ENCODE measurements at places on chromosomes 12 and 14.

GRCh38 chr14:99684410-99684934 is 374 bp downstream of the CYP46A1 start:
- peaks cover 11% of the 10 kb centered on the region for H3K4me1 ChIP-seq
- peak overlapping the region; percentile 73 for H3K4me3 ChIP-seq
- H3K27me3 ChIP-seq: peaks cover 43% of the 10 kb centered on the region
- peak; percentile 37 for DNase-seq
- H3K27ac ChIP-seq: no peak overlapping the region

GRCh38 chr14:35261774-35262173 is 30.4 kb upstream of the PSMA6 start:
- DNase-seq: peak; percentile 17
- no peak overlapping the region for H3K4me3 ChIP-seq
- no peaks in the 10 kb centered on the region for H3K27me3 ChIP-seq
- H3K4me1 ChIP-seq: no peaks in the 10 kb centered on the region
- H3K36me3 ChIP-seq: no peaks in the 10 kb centered on the region

- peaks cover 20% of the 10 kb centered on the region for H3K36me3 ChIP-seq
- no peak overlapping the region for H3K4me3 ChIP-seq
- peaks cover 6% of the 10 kb centered on the region for H3K4me1 ChIP-seq
- H3K27me3 ChIP-seq: no peaks in the 10 kb centered on the region
- DNase-seq: no peak
- H3K27ac ChIP-seq: no peak overlapping the region
Observed at GRCh38 chr12:55938826-55939501, 8.0 kb downstream of the DGKA start.

DNA sequence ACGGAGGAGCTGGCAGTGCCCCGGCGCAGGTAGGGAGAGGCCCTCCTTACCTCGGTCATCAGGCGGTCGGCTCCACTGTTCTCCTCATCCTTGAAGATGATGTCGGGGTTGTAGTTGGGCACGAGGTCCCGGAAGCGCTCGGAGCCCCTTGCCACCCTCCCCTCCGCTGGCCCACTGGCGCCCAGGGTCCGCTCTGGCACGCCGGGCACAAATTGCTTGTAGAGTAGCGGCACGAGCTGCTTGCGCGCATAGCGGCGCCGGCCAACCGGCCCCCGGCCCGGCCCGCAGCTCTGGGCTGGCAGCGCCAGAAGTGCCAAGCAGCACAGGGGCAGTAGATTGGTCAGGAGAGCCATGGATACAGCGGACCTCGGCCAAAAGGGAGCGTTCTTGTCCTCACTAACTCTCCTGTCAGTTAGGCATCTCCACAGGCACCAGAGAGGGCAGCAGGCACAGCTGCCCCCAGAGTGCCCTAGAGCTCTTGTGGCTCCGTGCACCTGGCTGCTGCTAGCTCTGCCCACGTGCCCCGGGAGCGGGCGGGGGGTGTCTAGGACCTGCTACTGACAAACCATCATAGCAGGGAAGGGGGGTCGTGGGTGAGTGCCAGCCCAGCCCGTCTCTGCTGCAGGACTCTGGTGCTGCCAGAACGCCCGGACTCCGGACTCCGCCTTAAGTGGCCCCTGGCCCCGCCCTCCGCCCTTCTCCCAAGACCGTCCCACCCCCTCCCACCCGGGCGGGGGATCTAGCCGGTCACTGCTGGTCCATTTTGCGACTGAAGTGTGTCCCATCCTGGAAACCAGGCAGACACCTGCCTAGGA is at the start of gene DHH:
Gene DHH, minus strand, starts transcription at position 642 of the 815 bp plus-strand sequence. Its CDS starts 289 bp downstream, at position 353.
- H3K4me1 ChIP-seq: peaks cover 33% of the 10 kb centered on the region
- no peak within 1 kb of the TSS for H3K27ac ChIP-seq
- peak; percentile 21 for DNase-seq
- H3K36me3 ChIP-seq: peaks cover 17% of the 10 kb centered on the region
- peaks cover 64% of the 10 kb centered on the region for H3K27me3 ChIP-seq
- peak within 1 kb of the TSS; percentile 16 for H3K4me3 ChIP-seq

DNA sequence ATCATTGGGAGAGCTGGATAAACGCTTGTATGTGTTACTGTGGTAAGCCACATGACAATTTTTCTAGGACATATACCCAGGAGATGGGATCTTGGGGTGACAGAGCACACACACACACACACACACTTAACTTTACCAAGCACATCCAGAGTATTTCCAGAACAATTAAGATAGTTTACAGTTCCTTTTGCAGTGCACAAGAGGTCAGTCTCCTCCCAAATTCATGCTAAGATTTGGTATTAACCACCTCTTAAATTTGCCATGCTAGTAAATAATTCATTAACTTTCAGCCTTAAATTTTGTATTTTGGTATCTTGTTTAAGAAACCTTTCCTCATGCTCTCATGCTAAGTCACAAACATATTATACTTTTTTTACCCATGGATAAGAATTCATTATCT is 33.9 kb upstream of the LIMA1 start:
- no peak for DNase-seq
- no peak overlapping the region for H3K4me3 ChIP-seq
- no peaks in the 10 kb centered on the region for H3K36me3 ChIP-seq
- H3K27ac ChIP-seq: no peak overlapping the region

DNA sequence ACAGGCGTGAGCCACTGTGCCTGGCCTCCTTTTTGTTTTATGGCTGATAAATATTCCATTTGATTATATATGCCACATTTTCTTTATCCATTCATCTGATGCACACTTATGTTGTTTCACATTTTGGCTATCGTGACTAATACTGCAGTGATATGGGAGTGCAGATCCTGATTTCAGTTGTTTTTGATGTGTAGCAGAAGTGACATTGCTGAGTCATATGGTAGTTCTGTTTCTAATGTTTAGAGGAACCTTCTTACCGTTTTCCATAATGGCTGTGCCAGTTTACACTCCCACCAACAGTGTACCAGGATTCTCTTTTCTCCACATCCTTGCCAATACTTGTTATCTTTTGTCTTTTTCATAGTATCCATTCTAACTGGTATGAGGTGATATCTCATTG is 235.9 kb downstream of the ERC1 start:
- H3K27ac ChIP-seq: no peak overlapping the region
- no peaks in the 10 kb centered on the region for H3K27me3 ChIP-seq
- H3K4me3 ChIP-seq: no peak overlapping the region
- no peaks in the 10 kb centered on the region for H3K4me1 ChIP-seq
- DNase-seq: no peak
- no peaks in the 10 kb centered on the region for H3K36me3 ChIP-seq

DNA sequence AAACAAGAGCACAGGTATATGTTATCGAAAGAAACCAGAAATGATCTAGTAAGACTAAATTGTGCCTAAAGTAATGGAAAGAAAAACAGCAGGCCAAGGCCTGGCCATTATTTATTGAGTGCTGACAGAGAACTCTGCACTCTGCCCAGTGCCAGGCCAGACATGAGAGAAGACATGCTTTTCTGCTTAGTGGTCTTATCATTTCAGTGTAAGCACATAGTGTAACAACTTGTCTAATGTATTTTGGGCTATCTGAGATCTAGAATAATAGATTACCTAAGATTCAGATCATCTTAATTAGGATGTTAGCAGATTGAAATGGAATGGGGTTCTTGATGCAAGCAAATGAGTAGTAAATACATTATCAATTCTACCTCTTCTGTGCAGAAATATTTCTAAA is 278.3 kb downstream of the AKAP6 start:
- H3K36me3 ChIP-seq: no peaks in the 10 kb centered on the region
- H3K27me3 ChIP-seq: no peaks in the 10 kb centered on the region
- H3K27ac ChIP-seq: no peak overlapping the region
- peaks cover 3% of the 10 kb centered on the region for H3K4me1 ChIP-seq
- DNase-seq: no peak

DNA sequence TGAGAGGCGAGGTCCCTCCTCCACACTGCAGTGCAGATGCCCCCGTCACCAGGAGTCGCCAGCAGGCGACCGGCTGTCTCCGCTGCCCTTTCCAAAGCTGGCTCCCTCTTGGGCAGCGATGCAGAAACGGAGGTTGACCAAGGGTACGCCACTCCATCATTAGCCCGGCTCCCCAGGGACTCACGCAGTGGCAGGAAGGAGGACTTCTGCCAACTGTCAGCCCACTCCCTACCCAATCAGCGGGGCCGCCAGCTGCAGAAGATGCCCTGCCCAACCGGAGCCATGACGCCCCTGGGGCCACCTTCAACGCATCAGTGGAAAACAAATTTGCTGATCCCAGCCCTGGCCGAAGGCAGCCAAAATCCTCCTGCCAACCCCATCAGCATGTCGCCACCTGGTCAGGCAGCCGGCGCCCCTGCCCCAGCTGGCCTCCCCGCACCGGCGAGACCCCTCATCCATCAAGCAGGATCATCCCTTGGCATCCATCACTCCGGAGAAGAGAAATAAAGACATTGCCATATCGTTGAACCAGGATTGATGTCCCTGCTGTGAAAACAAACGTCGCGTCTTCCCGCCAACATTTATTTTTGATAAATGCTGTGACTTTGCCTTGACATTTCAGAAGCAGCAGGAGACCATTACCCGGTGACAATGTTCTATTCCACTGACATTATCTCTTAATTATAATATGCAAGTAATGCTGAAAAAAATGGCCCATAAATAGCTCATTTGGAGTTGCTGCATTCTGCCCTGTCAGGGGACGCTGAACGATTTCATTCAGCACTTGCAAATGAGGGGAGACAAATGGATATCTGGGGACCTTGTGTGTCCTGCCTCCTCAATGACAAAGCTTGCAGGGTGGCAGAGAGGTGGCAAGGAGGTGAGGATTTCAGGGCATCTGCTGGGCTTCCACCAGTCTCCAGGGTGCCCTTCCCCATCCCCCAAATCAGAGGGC is 105.1 kb downstream of the SCARB1 start:
- H3K4me1 ChIP-seq: peaks cover 40% of the 10 kb centered on the region
- H3K27me3 ChIP-seq: peaks cover 27% of the 10 kb centered on the region
- H3K36me3 ChIP-seq: no peaks in the 10 kb centered on the region
- no peak overlapping the region for H3K4me3 ChIP-seq

- peaks cover 5% of the 10 kb centered on the region for H3K4me1 ChIP-seq
- no peaks in the 10 kb centered on the region for H3K27me3 ChIP-seq
- H3K27ac ChIP-seq: no peak overlapping the region
- no peaks in the 10 kb centered on the region for H3K36me3 ChIP-seq
Observed at GRCh38 chr14:92480856-92481255, 32.7 kb upstream of the RIN3 start.

DNA sequence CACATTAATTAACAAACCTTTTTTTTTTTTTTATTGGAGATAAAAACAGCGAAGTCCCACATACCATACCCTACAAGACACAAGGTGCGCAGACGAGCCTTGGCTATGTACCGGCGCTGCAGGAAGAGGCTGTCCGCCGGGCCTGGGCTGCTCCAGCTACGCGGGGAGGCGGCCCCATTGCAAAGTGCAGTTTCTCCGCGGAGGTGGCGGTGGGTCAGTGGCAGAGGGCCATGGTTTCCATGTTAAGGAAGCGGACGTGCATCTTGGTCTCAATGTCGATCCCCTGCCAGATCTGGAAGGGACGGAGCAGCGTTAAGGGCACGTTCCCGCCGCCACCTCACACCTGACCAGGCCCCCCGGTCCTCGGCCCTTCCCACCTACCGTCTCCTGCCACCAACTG is 60.3 kb downstream of the TESC start:
- no peak overlapping the region for H3K4me3 ChIP-seq
- H3K36me3 ChIP-seq: no peaks in the 10 kb centered on the region
- H3K27me3 ChIP-seq: peaks cover 50% of the 10 kb centered on the region
- peaks cover 5% of the 10 kb centered on the region for H3K4me1 ChIP-seq

DNA sequence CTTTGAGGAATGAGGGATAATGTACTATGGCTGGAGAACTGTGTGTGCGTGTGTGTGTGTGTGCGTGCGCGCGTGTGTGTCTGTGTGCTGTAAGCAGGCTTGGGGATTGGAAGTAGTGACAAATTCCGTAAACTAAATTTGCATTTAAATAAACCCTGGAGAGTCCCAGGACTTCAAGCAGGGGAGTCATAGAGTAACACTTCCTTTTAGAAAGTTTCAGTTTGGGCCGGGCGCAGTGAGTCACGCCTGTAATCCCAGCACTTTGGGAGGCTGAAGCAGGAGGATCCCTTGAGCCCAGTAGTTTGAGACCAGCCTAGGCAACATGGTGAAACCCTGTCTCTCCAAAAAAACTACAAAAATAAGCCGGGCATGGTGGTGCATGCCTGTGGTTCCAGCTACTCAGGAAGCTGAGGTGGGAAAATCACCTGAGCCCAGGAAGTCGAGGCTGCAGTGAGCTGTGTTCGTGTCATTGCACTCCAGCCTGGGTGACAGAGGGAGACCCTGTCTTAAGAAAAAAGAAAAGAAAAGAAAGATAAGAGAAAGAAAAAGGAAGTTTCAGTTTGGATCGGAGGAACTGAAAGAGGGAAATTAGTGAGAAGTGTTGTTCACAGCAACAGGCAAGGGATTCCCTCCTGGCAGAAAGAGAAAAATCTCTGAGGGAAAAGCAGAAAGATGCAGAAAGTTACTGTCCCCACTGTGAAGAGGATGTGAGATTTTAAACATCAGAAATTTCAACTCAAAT is 222.7 kb upstream of the SOX5 start:
- no peaks in the 10 kb centered on the region for H3K4me1 ChIP-seq
- no peaks in the 10 kb centered on the region for H3K27me3 ChIP-seq
- no peak for DNase-seq

DNA sequence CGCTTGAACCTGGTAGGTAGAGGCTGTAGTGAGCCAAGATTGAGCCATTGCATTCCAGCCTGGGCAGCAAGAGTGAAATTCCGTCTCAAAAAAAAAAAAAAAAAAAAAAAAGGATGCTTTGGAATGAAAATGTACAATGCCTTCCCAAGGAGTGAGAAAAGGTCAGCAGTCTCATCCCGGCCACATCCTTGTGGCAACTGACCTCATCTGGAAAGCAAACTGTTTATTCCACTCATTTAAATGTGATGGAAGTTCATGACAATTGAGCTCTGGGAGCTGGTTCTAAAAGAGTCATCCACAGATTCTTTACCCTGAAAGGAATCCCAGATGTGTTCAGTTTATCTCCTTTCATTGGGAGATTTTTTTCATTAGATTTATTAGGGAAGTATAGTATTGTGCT is 19.4 kb upstream of the LIMA1 start:
- no peak overlapping the region for H3K4me3 ChIP-seq
- DNase-seq: peak; percentile 71
- no peaks in the 10 kb centered on the region for H3K4me1 ChIP-seq
- H3K36me3 ChIP-seq: no peaks in the 10 kb centered on the region

GRCh38 chr14:85516239-85517113 is 13.5 kb upstream of the FLRT2 start:
- H3K27me3 ChIP-seq: no peaks in the 10 kb centered on the region
- no peak overlapping the region for H3K4me3 ChIP-seq
- no peaks in the 10 kb centered on the region for H3K4me1 ChIP-seq
- DNase-seq: peak; percentile 50

DNA sequence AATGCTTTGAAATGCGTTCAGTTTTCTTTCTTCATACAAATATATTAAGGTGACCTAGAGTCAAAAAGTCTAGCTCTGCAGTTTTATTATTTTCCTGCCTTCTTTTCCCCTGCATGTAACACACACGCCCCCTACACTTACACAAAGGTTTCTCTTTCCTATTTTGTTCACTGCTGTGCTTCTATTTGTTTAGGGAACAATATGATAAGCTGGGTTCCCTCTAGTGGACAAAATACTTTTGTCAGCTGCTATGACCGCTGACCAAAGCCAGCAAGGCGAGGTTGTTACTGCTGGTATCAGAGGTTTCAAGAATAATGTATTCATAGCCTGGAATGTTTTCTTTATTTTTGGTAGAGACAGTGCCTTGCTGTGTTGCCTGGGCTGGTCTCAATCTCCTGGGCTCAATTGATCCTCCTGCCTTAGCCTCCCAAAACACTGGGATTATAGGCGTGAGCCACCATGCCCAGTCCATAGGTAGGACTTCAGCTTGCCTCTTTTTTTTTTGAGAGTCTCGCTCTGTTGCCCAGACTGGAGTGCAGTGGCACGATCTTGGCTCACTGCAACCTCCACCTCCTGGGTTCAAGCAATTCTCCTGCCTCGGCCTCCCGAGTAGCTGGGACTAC is 33.4 kb downstream of the FNTB start:
- H3K36me3 ChIP-seq: peaks cover 16% of the 10 kb centered on the region
- H3K27ac ChIP-seq: no peak overlapping the region
- H3K4me1 ChIP-seq: no peaks in the 10 kb centered on the region
- no peak overlapping the region for H3K4me3 ChIP-seq
- no peaks in the 10 kb centered on the region for H3K27me3 ChIP-seq
